HFFc6 (cell line): ENCODE measurements at places on chromosomes 7 and 10.

- no peak for DNase-seq
Observed at GRCh38 chr10:16890691-16891090, 73.5 kb upstream of the RSU1 start.

DNA sequence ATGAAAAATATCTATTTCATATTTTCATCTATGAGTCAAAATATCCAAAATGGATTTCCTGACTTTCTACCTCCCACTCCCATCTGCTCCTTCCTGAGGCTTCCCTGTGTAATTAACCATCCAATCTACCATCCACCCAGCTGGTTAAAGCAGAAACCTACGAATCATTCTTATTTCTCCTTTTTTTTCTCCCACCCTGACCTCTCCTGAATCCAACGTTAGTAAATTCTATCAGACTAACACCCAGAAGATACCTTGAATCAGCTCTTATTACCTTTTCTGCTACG, 3.7 kb upstream of the LIPF start:
- no peak for DNase-seq

- DNase-seq, result peak; percentile 26
Observed at GRCh38 chr7:7761974-7762779, 43.8 kb upstream of the RPA3 start.

- peak; percentile 86 for DNase-seq
Observed at GRCh38 chr10:88115968-88116367, 252.5 kb downstream of the PTEN start.

GRCh38 chr10:63522995-63523394, 1.8 kb downstream of the REEP3 start:
- DNase-seq, result no peak

GRCh38 chr7:72403458-72404076, 8.6 kb downstream of the CALN1 start:
- no peak for DNase-seq

- no peak for DNase-seq
Observed at GRCh38 chr7:99733448-99733847, 1.5 kb downstream of the CYP3A7 start.

GRCh38 chr7:152591976-152592375, 84.0 kb downstream of the XRCC2 start:
- DNase-seq, result no peak

DNA sequence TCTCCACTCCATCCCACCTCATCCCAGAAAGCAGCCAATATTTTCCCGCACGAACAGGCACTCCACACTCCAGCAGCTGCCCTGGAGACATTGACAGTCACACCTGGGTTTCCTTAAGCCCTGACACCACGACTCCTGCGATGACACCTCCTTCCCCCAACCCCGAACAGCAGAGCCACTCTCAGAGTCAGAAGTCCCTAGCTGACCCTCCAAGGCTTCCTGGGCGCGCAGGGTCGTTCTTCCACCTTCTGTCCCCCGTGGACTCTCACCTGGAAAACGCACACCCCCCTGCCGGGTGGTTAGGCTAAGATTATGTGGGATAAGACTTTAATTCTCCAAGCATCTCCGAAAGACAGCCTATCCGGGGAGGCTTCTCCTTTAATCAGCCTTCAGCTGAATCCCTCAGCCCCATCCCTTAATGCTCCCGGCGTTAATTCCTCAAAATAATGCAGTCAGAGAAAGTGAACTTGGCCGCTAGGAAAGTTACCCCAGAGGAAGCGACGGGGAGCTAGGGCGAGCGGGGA, 1.1 kb downstream of the DENND11 start:
- peak; percentile 7 for DNase-seq

DNA sequence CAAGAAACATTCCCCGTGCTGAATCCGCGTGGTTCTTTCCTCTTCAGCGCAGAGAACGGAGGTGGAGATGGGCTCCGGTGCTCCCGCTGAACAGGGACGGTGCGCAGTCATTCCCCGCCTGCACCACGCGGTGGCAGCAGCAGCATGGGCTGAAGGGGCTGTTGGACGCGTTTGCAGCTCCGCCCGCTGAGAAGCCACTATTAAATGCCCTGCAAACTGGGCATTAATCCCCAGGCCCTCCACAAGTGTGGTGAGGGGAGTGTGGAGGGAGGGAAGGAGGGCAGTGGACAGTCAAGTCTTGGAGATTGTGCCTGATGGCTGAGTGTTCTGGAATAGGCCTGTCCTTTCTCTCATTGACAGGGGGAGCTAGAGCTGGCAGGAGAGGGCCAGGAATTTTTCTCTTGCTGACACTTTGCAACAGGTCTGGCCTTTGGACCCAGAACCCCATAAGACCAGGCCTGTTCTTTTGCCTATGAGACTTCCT, 240.2 kb upstream of the INHBA start:
- DNase-seq, result peak; percentile 67

GRCh38 chr10:126465771-126466170, 77.5 kb upstream of the ADAM12 start:
- no peak for DNase-seq

GRCh38 chr7:123939784-123940183, 14.7 kb downstream of the SPAM1 start:
- DNase-seq, result no peak

- DNase-seq, result peak; percentile 12
Observed at GRCh38 chr10:97025613-97026242, 160.0 kb downstream of the SLIT1 start.

DNA sequence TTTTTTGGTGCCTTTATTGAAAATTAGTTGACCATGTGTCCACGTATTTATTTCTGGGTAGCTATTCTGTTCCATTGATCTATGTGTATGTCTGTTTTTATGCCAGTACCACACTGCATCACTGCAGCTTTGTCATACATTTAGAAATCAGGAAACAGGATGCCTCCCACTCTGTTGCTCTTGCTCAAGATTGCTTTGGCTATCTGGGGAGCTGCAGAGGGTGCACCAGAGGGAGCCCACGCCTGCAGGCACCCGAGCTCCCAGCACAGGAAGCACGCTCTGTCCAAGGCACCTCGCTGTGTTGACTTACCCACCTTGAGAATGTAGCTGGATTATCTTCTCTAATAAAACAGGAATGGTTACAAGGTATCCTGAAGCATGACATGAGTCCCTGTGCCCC, 301.7 kb downstream of the TCERG1L start:
- DNase-seq, result no peak

DNA sequence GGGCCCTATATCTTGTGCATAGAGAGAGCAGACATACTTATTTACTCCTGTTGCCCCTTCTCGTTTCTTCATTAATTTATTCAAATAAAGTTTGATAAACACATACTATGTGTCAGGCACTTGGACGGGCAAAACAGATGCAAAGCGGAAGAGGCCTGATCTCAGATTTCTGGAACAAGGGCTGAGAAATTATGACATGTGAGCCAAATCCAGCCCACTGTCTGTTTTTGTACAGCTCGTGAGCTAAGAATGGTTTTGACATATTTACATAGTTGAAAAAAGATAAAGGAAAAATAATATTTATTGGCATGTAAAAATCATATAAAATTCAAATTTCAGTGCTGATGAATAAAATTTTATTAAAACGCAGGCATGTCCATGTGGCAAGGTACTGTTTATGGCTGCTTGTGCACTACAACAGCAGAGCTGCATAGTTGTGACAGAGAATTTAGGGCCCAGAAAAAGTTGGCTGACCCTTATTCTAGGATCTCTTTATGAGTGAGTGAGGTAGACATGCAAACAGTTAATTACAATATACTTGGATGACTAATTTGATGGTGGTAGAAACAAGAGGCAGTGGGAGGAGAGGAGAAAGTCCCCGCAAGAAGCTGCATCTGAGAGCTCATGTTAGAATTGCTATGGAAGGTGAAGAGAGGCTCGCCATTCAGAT, 68.1 kb upstream of the ITPRID1 start:
- no peak for DNase-seq

- DNase-seq, result no peak
Observed at GRCh38 chr7:100895956-100896731, 456 bp upstream of the ACHE start.

DNA sequence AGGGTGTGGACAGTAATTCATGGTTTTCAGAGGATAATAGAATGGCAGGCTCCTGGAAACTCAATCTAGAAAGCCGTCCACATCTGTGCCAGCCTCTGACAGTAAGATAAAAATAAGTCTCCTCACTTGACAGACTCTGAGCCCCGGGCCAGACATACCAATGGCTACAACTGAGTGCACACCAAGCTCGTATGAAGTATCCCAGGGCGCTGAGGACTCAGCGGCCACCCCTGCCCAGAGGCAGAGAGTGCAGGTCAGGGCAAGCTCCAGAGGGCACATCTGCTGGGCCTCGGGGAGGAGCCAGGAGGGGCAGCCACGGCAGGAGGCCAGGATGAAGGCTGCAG, 262.8 kb upstream of the TCERG1L start:
- no peak for DNase-seq

GRCh38 chr10:114576132-114576487, 82.0 kb downstream of the ABLIM1 start:
- DNase-seq, result no peak

DNA sequence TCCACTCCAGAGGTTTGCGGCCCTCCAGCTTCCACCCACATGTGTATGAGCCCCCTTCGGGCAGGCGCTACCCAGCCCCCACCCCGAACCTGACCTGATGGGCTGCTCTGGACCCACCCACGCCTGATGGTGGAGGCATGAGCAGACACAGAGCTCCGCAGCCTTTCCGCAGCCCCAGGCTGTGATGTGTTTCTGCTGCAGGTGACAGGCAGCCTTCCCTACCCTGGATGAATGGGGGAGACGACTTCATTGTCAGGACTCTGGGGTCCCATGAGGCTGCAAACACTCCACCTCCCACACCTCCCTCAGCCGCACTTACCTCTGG, 61.2 kb downstream of the OAT start:
- DNase-seq, result no peak

GRCh38 chr7:78037603-78038002, 239.0 kb downstream of the PHTF2 start:
- no peak for DNase-seq

DNA sequence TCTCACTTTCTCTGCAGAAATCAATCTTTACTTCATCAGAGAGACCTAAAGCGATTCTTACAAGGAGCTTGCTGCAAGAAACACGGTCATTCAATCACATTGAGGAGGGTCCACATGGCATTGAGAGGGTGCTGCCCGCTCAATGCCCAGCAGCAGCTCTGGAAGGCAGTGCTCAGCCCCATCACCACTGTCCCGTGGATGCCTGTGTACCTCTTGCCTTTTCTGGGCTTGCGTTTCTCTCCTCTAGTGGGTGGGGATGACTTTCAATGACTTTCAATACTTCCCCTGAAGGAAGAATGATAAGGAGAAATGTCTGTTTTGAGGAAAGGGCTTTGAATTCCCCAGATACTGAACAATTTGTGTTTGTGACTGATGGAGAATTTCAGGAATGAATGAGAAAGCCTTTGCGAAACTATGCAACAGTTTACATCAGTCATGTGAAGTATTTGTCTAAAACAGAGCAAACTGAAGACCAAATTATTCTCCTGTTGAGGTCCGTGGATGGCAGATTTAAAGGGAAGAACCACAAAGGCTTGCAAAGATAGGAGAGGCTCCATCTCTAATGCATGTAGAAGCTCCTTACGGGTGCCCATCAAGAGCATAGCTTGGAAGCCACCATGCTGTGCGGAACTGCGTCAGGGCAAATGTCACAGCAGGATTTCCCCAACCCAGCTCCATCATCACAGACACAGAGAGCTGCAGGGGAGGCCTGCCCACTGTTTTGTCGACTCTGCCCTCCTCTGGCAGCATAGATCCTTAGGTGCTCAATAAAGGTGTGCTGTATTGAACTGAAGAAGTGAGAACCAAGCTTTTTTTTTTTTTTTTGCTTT, 6.6 kb upstream of the ZNF22 start:
- no peak for DNase-seq

- DNase-seq, result no peak
Observed at GRCh38 chr10:18350340-18350739, 210.1 kb downstream of the CACNB2 start.

DNA sequence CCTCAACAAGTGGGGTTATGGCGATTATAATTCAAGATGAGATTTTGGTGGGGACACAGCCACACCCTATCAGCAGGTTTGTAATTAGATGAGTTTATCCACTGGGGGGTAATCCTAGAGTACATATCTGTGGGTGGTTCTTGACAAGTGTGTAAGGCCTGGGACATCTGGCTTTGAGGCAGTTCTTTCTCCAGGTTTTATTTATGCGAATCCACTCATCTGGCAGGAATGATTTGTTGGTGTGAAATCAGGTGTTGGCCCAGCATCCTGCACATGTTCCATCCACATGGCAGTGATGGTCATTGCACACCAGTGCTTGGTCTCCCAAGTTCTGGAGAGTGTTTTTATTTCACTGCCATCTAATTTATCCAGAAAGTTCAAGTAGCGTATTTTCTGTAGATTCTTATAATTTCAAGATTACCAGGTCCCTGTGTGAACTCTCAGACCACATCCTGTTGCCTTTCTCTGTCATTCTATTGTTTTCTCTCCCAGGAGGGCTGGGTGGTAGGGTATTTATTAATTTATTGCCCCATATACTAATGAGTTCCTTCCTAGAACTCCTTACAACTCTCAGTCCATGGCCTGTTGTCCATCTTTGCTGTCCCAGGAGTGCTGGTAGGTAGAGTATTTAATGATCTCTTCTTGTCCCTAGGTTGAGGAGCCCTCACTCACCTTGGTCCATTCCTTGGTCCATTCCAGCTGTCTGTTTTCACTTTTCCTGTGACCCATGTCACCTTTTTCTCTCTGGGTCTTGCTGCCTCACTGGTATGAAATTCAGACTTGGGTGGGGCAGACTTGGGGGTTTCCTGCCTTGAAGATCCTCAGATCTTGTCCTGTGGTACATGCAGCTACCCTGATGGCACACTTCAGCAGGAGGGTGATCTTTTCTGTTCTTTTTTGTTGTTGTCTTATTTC, 10.4 kb downstream of the RALA start:
- no peak for DNase-seq

DNA sequence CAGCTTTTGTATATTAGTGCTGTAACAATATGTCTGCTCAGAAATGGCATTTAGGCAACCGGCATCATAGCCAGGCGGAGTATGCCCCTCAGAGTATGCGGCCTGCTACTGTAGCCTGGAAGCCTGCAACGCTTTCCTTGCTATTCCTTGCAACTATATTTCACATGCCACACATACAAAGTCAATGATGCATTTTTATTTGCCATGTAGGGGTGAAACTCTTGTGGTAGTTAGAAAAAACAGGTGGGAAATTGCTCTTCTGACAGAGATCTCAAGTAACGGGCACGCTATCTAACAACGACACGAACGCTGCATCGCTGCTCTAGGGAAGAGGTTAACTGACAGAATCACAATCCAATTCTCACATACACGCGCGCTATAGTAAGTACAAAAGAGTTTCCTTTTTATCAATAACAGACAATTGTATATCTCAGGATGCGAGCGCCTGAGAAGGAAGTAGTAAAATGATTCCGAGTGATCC, 5.9 kb downstream of the EBF3 start:
- no peak for DNase-seq

- no peak for DNase-seq
Observed at GRCh38 chr7:3229904-3230470, 71.1 kb upstream of the SDK1 start.

DNA sequence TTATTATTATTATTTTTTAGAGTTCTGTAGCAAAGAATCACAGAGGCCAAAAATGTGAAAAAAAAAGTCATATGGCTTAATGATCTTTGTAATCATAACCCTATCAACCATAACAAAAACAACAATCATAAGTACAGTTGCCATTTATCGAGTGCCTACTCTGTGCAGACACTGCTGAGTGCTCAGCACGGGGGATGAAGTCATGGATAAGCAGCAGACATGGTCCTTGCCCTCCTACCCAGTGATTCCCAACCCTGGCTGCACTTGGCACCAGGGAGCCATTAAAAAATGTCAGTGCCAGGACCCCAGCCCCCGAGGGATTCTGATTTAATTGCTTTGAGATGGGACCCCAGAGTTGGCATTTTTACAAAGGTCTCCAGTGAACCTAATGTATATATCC, 38.2 kb downstream of the ENTPD1 start:
- DNase-seq, result no peak

GRCh38 chr10:43115881-43116595, 22.2 kb upstream of the CSGALNACT2 start:
- no peak for DNase-seq
